ENCODE measurements at places on chromosomes 2 and 18. TPM values are rescaled to one million over a fixed set of nuclear protein-coding genes. Genes with fewer than 3 reads are reported as not detected.

CHRND gene
- total RNA-seq: not detected

RGPD3 gene
- under 0.01 TPM for total RNA-seq

SRD5A2 gene
- not detected for total RNA-seq

SFTPB gene
- not detected for total RNA-seq

ANKRD29 gene
- 0.11 TPM for total RNA-seq

Data from placental epithelial cell (primary cell).